ENCODE measurements at places on chromosomes 5 and 9.

- DNase-seq: no peak
Observed at GRCh38 chr9:113421726-113422125, 11.2 kb downstream of the C9orf43 start.

DNA sequence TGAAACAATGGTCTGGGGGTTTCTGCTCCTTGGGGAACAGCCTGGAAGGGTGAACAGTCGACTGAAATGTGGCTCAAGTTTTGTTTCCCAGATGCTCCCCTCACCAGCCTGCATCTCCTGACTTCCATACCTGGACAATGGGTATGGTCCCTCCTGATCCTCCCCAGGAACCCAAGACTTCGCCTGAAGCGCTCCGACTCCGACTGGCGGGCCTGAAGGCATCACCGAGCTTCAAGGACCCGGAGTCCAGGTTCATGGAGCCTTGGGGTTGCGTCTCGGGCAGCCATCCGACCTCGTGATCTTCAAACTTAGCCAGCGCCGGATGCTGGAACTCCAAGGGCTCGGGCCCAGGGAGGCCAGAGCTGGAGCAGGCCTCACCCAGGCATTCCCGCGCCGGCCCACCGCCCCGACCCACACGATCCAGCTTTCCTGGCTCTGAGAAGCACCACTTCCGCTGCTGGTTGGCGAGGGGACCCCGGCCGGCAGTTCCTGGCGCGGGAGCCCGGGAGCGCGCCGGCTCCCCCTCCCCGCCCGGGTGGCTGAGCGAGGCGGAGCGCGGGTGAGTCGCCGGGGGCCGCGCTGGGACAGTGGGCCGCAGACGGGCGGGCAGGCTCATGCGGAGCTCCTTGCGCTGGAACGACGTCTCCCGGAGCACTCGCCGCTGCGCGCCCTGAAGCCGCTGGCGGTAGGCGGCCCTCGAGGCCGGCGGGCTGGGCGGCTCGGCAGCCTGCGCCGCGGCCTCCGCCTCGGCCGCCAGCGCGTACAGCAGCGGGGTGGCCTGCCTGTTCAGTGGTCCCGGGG, 5.2 kb downstream of the SHROOM1 start:
- DNase-seq: peak; percentile 72

GRCh38 chr5:110371011-110371724, 355.3 kb downstream of the TMEM232 start:
- no peak for DNase-seq

- no peak for DNase-seq
Observed at GRCh38 chr9:93648836-93649235, 72.5 kb downstream of the PHF2 start.

GRCh38 chr5:179146277-179146676, 86.1 kb downstream of the ZNF354C start:
- DNase-seq: no peak

GRCh38 chr5:149310947-149311658, 34.2 kb upstream of the GRPEL2 start:
- peak; percentile 90 for DNase-seq

DNA sequence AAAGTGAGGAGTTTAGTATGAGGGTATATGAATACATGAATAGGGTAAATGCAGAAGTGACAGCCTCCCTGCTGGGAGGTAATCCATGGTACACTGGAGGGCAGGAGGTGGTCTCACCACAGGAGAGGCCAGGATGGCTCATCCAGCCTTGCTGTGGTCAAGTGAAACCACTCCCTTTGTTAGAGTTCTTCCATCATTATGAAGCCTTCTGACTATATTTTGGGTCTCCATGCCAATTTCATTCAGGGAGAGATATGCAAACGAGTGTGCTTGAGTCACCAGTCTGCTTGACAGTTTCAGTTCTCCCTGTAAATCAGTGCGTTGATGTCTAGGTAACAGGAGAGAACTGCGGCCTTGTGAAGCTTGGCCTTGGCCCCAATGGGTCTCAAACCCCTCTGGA, 16.4 kb downstream of the PPP3R2 start:
- DNase-seq: no peak

DNA sequence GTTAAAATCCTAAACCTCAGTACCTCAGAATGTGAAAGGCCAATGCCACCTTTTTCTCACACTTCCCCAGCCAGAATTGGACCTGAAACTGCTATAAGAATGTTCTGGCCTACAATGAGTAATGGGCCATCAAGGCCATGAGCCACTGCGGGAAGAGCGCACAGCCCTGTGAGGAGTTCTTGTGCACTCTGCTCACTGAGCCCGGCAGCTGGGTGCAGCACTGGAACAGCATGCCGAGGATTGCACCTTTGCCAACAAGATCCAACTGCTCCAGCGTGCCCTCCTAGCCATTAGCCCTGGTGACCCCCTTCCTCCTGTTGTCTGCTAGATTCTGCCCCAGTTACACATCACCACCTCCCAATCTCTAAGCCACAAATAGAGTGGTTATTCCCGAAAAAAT, 758.1 kb downstream of the PRELID2 start:
- DNase-seq: no peak

GRCh38 chr5:134600600-134600999, 32.0 kb downstream of the SAR1B start:
- DNase-seq: no peak

DNA sequence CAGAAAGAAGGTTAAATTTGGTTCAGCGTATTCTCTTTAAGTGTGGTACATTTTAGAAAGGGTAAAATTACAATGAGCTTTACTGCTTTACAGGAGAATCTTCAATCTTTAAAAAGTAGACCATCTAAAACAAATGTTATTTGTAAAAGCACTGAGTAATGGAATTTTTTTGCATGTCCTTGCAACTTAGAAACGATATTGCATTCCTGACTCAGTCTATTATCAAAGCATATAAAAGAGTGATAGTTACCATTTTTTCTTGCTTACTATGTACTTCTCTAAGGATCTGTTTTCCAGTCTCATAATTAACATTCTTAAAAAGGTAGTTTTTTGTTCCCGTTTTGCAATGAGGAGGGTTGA, 55.5 kb upstream of the TNFAIP8 start:
- no peak for DNase-seq

DNA sequence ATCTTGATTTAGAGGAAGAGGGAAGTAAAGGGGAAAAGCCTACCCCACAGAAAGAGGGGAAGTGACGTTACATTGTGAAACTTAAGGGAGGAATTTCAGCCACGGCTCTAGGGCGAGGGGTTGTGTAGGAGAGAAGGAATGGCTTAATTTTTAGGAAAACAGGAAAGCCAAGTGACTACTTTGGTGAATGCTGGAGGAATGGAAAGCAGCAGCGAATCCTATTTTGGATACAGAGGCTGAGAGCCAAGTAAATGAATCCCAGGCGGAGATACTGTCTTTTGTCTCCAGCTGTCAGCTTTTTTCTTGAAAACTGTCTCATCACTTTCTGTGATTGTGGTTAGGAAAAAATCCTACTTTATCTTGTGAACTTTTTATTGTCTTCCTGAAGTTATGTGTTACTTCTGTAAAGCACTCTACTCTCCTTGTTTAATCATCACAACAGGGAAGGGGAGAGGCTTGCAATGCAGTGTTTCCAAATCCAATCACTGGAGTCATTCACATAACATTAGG, 188.4 kb downstream of the TSSK1B start:
- peak; percentile 64 for DNase-seq

- no peak for DNase-seq
Observed at GRCh38 chr5:10401498-10401897, 40.2 kb upstream of the ROPN1L start.

DNA sequence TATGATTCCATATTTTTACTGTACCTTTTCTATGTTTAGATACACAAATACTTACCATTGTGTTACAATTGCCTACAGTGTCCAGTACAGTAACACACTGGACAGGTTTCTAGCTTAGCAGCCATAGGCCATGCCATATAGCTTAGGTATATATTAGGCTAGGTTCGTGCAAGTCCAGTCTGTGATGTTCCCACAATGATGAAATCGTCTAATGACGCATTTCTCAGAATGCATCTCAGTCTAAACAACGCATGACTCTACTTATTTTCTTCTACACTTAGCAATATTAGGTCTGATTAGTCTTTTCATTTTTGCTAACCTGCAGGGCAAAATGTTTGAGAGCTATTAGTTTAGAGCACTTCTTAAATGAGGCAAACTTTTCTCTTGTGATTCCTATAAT, 22.7 kb downstream of the OR2S2 start:
- no peak for DNase-seq

DNA sequence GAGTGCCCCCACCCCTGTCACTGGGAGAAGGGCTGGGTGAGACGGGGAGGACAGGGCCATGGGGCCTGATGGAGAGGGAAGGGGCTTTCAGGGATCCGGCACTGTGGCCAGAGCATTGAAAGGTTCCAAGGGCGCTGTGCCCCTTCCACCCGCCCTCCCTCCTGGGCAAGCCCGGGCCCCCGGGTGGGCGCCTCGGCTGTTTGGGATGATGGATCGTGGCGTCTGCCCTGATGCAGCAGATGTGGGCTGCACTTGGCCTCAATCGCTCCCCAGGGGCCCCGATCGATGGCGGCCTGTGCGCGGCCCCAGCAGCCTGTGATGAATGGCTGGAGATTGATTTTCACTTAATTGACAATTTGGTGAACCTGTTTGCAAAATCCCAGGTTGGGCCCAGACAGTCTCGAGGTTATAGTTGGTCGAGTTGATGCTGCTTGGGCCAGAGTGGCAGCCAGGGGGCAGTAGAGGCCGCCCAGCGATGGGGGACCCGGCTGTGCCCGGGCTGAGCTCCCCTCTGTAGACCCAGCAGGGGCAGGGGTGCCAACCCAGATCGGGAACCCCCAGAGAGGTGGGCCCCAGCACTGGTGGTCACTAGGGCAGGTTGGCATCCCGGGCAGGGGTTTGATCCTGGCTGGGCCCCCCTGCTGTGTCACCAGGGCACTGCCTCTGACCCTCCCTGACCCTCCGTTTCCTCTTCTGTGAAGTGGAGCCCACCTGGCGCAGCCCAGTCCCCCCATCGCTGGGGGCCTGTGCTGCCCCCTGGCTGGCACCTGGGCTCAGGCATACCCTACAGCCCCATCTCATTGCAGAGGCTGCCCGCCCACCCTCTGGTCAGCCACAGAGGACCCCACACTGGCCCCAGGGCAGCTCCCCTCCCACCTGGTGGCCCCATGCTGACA, 34.7 kb downstream of the LHX3 start:
- no peak for DNase-seq

DNA sequence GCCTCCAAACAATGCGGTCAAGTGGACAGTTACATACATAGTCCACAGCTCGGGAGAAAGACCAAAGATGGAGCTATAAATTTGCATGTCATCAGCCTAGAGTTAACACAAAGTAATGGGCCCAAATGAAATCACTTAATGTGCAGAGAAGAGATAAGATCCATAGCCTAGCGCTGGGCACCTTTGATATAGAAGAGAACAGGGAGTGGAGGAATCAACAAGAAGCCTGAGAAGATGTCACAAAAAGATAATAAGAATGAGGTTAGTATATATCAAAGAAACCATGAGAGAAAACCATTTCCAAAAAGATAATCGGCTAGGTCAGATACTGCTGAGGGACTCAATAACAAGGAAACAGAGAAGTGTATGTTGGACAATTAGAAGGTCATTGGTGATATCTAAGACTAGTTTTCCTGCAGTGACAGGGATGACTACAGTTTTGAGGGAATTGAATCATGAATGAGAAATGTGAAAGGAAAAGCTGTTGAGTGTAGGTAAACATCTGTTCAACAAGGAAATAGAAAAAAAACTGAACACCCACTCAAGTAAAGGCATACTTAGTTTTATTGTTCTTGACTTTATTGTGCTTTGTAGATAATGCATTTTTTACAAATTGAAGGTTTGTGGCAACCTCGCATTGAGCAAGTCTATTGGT, 68.7 kb upstream of the CDH6 start:
- no peak for DNase-seq

GRCh38 chr5:35884191-35884769, 27.6 kb downstream of the IL7R start:
- DNase-seq: peak; percentile 94

DNA sequence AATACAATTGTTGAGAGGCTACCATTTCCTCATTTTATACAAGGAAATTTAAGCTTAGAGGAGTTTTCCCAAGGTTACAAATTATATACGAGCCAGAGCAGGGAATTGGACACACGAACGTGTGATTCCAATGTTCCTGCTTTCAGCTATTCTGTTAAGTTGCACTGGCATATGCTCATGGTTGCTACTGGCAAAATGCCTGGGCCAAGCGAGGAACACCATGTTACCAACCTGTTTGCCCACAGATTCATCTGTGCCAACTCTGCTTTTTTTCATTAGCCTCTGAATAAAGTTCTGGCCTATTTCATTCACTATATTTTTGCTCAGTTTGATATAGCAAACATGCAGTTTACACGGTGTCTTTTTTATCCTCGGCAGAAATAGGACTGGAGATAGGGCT, 5.1 kb upstream of the C5orf46 start:
- DNase-seq: no peak

GRCh38 chr9:134442085-134442474, 115.8 kb downstream of the RXRA start:
- DNase-seq: no peak

DNA sequence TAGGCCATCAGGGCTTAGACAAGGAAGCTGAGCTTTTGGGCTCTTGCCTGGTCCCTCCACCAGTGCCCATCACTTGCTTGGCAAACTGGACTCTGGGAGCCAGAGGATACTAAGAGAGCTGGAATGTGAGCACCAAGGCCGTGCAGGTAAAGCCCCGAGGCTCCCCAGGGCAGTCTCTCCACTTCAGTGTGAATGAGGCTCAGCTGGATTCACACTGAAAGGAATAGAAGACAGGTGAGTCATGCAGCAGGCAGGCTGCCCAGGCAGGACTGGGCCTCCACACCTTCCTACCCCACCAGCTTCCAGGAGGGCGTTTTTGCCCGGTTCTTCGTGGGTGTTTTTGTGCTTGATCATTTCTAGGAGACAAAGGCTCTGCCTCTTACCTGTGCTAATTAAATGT, 7.3 kb upstream of the CTSV start:
- peak; percentile 97 for DNase-seq

- DNase-seq: peak; percentile 83
Observed at GRCh38 chr5:83724935-83725334, 4.3 kb upstream of the HAPLN1 start.

- DNase-seq: no peak
Observed at GRCh38 chr5:6059137-6059800, 319.1 kb downstream of the MED10 start.

GRCh38 chr5:103487218-103487617, 75.4 kb downstream of the NUDT12 start:
- no peak for DNase-seq

DNA sequence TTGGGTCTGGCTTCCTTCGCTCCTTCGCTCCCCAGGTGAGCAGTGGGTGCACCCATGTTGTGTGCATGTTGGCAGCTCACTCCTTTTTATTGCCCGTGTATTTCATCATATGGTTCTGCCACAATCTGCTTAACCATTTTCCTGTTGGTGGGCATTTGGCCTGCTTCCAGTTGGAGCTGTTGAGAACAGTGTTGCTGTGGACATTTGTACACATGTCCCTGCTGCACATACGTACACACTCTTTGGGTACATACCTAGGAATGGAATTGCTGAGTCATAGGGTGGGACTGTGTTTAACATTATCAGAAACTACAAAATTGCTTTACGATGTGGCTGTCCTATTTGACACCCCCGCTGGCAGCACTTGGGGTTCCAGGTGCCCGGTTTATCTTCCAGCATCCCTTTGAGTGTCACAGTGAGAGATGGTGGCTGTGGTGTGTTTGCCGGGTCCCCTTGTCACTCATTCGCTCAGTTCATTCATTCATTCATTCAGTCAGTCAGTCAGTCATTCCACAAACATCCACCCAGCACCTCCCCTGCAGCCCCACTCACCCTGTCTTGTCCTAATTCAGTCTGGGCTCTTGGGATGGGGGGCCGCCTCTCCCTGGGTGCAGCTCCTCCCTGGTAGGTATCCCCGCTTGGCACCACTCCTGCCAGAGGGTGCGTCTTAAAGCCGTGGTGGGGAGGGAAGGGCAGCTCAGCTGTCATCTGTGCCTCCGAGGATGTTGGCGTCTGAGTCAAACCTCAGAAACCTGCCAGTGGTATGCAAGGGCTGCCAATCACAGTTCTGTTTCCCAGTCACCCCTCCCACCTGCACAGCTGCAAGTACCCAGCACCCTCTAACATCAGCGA, 7.9 kb upstream of the FIBCD1 start:
- DNase-seq: no peak
